ENCODE measurements at places on chromosomes 3 and 15.

- DNase-seq, result no peak
Observed at GRCh38 chr3:196662033-196662432, 22.5 kb downstream of the NRROS start.

GRCh38 chr3:81033684-81034083 lies 727.8 kb downstream of the GBE1 start:
- no peak for DNase-seq

DNA sequence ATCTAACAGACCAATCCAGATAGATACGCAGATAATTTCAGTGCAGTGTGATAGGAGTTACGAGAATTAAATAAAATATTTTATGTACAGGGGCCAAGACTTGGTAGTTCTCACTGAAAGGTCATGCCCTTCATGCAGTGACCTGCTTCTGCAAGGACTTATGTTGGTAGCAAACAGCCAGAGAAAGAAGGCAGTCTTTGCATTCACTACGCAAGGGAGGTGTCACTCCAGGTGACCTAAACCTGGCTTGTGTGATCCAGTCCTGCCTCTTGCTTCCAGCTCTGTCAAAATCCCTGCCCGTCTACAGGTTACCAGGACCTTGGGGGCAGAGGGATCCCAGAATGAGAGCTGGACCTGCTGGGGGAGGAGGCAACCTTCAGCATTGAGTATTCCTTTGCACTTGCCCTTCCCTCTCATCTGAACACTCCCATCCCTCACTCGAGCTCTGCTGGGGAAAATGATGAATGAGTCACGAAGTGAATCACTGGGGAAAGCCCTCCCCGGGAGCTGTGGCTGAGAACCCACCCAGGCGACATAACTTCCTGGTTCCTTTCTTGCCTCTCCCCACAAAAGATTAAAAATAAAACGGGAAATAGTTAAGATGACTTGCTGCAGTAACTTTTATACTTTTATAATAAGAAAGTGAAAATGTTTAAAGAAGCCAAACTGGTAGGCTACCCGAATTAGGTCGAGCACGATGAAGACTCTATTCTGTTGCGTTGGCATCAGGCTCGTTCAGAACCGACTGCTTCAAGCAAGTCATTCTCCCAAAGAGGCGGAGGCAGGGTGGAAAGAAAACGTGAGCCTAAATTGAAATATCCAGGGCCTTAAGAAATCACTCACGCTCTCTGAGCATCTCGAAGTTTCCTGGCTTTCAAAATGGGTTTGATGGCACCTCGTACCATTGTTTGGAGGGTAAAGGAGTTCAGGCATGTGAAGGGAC lies 216.1 kb downstream of the SLCO3A1 start:
- no peak for DNase-seq

GRCh38 chr3:8239718-8240695 lies 261.6 kb upstream of the LMCD1 start:
- DNase-seq, result peak; percentile 64

DNA sequence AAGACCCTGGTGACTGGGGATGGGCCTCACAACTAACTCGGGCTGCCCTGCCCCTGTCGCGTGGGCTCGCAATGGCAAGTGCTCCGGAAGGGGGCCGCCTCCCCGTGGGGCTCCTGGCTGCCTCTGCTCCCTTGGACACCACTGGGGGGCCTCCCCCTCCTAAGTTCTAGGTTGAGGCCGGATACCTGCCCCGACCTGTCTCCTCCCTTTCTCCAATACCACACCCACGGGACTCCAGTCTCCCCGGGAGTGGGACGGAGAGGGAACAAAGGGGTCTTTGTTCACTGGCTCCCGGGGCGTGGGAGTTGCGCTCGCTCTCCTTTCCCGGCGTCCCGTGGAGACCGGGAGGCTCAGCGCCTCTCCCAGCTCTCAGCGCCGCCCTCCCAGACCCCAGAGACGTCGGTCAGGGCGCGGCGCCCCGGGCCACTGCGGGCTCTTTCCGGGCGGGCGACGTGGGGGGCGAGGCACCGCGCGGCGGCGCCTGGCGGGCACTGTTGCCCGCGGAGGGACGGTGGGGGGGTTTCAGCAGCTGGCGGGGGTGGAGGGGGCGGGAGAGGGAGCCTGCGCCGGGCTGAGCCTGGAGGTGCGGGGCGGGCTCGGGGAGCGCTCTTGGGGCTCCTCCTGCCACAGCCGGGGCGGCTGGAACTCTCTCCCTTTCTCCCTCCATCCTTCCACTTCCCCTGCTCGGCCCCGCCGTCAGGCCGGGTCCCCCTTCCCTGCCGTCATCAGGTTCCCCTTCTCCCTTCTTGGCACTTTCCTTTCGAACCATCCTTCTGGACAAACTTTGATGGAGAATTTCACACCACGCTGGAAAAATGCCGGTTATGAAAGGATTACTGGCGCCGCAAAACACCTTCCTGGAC lies at the start of gene KCNH8:
TSS of gene KCNH8 (plus strand) at position 606 of the 863 bp plus-strand sequence. CDS start at position 816, 210 bp downstream.
- DNase-seq, result peak; percentile 10

GRCh38 chr3:139427283-139428060 lies 38.0 kb upstream of the COPB2 start:
- peak; percentile 72 for DNase-seq

DNA sequence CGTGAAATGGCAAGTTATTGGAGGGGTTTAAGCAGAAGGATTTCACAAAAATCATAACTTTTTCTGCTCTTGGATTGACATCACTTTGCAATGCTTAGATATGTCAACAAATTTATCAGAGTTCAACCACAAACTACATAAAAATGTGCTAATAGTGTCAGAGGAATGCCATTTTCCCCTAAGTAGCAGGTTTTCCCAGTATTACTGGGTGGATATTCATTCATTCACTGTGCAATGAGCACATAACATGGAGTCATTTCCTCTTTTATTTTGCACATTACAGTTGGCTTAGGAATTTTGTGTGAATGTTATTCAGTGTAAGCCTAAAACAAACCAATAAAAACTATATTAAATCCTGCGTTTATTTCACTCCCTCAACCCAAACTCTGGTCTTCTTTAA lies 537.3 kb upstream of the MCTP2 start:
- no peak for DNase-seq
